Activated T-helper 1 cell treated with anti-CD3 and anti-CD28 coated beads, Interleukin-2, amount 50 U/mL, for 16 hours (primary cell): ENCODE measurements at places on chromosomes 6 and 20.

- no peak for DNase-seq
These were observed 11.5 kb downstream of the MAPK14 start for GRCh38 chr6:36039112-36039511.

DNA sequence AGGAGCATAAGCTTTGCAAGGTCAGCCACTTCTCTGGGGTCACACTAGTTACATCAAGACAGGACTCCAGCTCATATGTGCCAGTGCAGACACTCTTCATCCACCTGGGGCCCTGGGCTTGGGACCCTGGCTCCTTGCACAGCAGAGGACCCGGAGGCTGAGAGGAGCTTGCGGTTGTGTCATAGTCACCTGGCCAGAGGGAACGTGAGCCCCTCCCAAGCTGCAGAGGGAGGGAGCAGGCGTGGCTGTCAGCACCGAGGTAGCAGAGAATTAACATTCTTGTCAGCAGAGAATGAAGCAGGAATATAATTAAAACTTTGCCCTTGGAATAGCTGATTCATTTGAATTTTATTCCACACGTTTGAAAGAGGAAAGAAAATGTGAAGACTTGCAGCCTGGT is 36.8 kb downstream of the BCAS4 start:
- DNase-seq: no peak

DNA sequence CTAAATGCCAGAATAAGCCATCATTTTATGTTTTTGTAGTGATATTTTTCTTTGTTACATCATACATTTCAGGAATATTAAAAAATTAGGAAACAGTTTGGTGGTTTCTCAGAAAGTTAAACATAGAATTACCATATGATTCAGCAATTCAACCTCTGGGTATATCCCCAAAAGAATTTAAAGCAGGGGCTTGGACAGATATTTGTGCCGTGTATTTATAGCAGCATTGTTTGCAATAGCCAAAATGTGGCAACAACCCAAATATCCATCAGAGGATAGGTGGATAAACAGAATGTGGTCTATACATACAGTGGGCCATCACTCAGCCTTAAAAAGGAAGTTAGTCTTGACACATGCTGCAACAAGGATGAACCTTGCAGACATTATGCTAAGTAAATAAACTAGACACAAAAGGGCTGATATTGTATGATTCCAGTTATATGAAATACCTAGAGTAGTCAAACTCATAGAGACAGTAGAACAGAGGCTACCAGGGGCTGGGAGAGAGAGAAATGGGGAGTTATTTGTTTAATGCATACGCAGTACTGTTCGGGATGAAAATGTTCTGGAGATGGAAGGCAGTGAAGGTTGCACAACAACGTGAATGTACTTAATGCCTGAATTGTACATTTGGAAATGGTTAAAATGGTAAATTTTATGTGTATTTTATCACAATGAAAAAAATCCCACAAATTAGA is 18.9 kb upstream of the TRAF3IP2 start:
- no peak for DNase-seq

- no peak for DNase-seq
These were observed 276.4 kb downstream of the PRL start for GRCh38 chr6:22020299-22021003.

DNA sequence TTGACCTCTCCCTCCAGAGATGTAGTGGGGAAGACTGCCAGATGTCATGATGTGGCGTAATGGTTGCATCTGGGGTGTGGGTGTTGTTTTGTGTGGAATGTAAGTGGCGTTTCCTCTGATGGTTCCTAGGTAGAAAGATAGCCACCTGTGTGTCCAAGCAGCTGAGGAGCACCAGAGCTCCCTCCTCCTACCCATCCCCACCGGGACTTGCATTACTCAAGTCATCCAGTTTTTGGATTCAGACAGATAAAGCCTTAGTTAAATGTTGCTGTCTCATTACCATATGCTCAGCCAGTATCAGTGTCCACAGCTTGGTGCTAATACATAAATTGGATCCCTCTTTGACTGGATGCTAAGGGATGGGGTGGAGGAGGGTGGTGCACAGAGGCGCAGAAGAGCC is 282.3 kb downstream of the TBC1D7 start:
- DNase-seq: no peak

DNA sequence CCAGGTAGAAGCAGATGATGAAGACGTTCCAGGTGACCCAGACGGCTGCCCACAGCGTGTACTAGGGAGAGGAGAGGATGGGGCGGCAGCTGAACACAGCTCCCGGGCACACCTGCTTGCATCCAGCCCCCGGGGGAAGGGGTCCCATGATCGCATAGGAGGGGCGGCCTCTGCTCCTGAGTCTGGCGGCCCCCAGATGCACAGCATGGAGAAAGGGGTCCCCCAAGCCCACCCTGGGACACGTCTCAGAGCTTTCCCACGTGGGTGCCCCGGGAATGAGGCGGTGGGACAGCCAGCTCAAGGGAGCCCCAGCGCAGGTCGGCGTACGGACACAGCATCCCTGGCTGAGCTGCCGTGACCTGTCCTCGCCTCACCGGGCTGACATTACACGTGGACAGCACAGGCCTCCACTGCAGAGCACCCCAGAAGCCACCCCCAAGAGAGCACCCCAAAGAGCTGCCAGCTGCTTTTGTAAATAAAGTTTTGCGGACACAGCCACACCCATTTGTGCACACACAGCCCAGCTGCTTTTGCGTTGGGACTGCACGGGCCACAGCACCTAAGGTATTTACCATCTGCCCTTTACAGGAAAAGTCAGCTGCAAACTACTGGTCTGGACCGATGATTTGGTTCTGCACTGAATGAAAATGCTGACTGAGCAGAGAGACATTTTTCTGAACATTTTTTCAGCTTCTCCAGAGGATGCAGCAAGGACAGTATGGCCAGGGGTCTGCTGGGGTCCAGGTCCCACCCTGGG is 5.2 kb downstream of the NKAIN4 start:
- no peak for DNase-seq
